ENCODE measurements at places on chromosomes 6 and 20. TPM values are rescaled to one million over a fixed set of nuclear protein-coding genes. Genes with fewer than 3 reads are reported as not detected.
A peak's percentile ranks its signal among the peaks of the same experiment; 100 is the strongest.

DNA sequence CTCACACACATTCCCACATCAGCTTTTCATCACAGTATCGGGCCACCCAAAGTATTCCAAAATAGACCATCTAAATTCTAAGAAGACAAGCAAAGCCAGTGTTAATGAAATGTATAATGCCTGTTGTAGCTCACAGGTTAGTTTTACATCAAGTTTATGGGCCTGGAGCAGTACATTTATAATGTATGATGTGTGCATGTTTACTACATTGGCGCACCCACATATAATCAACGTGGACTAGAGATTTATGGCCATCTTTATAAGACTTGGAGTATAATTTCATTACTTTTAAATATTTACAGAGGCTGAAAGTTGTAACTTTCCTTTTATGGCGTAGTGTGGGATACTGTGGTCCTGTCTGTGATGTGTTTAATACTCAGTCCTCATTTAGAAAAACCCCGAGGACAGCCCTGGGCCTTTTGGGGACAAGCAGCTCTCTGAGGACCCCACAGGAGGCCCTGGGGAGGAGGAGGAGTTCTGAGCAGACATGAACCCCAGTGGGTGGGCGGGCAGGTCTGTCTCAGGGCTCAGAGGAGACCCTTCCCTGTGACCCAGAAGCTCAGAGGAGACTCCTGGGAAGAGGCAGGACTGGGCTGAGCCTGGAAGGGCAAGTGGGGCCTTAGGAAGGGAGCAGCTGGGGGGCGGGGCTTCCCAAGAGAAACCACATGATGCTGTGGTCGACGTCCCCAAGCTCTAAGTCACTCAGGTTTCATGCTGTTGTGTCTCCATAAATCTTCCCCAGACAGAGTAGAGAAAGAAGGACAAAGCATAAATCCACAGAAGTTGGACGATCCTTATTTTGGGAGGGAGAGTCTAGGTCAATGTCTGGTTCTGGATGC lies 232.1 kb downstream of the PREX1 start:
- no peaks in the 10 kb centered on the region for H3K36me3 ChIP-seq
- no peak overlapping the region for H3K4me3 ChIP-seq
- H3K4me1 ChIP-seq: no peaks in the 10 kb centered on the region

- no peak for DNase-seq
- H3K27me3 ChIP-seq: peaks cover 47% of the 10 kb centered on the region
- no peak overlapping the region for H3K27ac ChIP-seq
- H3K36me3 ChIP-seq: no peaks in the 10 kb centered on the region
- H3K4me1 ChIP-seq: no peaks in the 10 kb centered on the region
Observed at GRCh38 chr6:7528565-7528964, 12.9 kb upstream of the DSP start.

- no peak overlapping the region for H3K4me3 ChIP-seq
- peaks cover 6% of the 10 kb centered on the region for H3K4me1 ChIP-seq
- DNase-seq: no peak
- H3K27ac ChIP-seq: no peak overlapping the region
Observed at GRCh38 chr6:166989427-166990032, 9.7 kb upstream of the CEP43 start.

- peaks cover 26% of the 10 kb centered on the region for H3K36me3 ChIP-seq
- H3K27me3 ChIP-seq: no peaks in the 10 kb centered on the region
- H3K4me1 ChIP-seq: peaks cover 36% of the 10 kb centered on the region
- no peak overlapping the region for H3K4me3 ChIP-seq
- DNase-seq: no peak
Observed at GRCh38 chr6:149212892-149213801, 104.4 kb upstream of the TAB2 start.

- H3K27ac ChIP-seq: no peak overlapping the region
- no peak overlapping the region for H3K4me3 ChIP-seq
- H3K36me3 ChIP-seq: no peaks in the 10 kb centered on the region
- no peak for DNase-seq
- peaks cover 3% of the 10 kb centered on the region for H3K27me3 ChIP-seq
Observed at GRCh38 chr20:60583741-60584140, 625.5 kb downstream of the CDH26 start.

DNA sequence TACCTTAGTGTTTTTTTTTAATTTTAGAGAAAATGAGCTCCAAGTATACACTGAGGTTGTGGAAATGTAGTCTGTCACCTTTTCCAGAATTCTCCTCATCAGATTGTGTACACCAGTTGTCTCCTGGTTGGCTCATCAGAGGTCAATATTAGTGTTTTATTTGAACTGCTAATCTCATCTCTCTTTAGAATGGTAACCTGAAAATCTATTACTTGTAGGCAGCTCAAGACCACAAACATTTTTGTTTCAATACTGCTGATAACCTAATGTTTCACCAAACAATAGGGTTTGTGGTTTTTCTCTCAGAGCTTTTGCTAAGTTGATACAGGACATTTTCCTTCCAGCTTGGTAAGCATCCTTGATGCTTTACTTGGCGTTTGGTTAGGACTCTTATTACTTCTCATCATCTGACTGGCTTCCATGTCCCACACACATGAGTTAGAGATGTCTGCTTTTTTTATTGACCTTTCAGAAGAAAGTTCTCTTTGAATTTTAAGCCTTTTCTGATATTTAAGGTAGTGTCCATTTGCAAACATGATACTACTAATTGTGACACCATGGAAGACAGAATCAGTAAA lies 15.1 kb downstream of the ADGRG6 start:
- H3K4me1 ChIP-seq: no peaks in the 10 kb centered on the region
- no peak for DNase-seq
- H3K4me3 ChIP-seq: no peak overlapping the region
- H3K27me3 ChIP-seq: no peaks in the 10 kb centered on the region

GRCh38 chr20:391041-391711 lies 10.6 kb downstream of the TRIB3 start:
- H3K4me1 ChIP-seq: no peaks in the 10 kb centered on the region
- no peak for DNase-seq
- peaks cover 37% of the 10 kb centered on the region for H3K36me3 ChIP-seq
- no peaks in the 10 kb centered on the region for H3K27me3 ChIP-seq

DNA sequence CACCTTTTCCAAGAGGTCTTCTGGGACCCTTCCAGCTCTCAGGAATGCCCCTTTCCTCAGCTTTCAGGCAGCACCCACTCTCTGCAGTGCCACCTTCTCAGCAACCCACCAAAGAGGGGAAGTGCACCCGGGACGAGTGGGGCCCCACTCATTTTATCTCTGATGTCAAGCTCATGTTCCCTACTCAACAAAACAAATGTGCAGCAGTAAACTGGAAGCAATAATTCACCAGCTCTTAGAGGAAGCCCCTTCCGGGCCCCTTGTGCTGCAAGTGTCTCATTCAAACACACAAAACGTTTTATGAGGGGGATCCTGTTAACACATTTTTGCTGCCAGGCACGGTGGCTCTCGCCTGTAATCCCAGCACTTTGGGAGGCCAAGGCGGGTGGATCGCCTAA lies 13.6 kb downstream of the GFOD1 start:
- no peak for DNase-seq
- peaks cover 4% of the 10 kb centered on the region for H3K4me1 ChIP-seq
- H3K36me3 ChIP-seq: peaks cover 37% of the 10 kb centered on the region
- no peak overlapping the region for H3K27ac ChIP-seq
- no peaks in the 10 kb centered on the region for H3K27me3 ChIP-seq

DNA sequence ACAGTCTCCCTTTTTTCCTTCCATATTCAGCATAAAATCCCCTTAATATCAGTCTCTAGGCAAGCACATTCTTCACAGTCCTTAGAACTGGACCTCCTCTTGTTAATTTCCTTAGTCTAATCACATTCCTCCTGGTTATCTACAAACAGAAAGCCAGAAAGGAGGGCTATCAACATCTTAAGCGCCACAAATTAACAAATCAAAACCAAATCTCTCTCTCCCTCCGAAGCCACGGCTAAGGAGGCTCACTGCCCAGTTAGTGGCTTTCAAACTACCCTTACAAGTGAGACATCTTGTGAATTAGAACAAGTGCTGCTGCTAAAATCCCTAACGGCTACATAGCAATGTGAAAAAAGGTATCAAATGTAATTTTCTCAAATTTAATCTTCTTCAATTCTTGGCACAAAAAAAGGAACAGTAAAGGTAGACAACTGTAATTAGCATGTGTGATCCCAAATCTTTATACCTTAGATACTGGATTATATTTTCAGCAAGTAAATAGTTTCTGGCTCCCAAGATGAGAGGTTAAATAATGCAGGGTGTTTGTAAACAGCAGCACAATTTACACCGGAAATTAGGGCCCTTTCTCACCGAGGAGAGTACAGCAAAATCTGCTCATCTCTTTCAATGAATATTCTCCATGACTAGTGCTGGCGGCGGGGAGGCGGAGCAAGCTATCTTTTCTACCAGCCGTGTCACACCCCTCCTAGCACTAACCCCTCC lies 1.4 kb upstream of the TRIM39 start:
- H3K27ac ChIP-seq: peak overlapping the region; percentile 97
- H3K36me3 ChIP-seq: peaks cover 20% of the 10 kb centered on the region
- no peaks in the 10 kb centered on the region for H3K27me3 ChIP-seq
- no peak for DNase-seq
- H3K4me3 ChIP-seq: peak overlapping the region; percentile 94

GRCh38 chr6:33049323-33050013 lies 24.0 kb downstream of the HLA-DPA1 start:
- no peak overlapping the region for H3K27ac ChIP-seq
- H3K27me3 ChIP-seq: peaks cover 34% of the 10 kb centered on the region
- no peaks in the 10 kb centered on the region for H3K36me3 ChIP-seq
- no peak overlapping the region for H3K4me3 ChIP-seq

DNA sequence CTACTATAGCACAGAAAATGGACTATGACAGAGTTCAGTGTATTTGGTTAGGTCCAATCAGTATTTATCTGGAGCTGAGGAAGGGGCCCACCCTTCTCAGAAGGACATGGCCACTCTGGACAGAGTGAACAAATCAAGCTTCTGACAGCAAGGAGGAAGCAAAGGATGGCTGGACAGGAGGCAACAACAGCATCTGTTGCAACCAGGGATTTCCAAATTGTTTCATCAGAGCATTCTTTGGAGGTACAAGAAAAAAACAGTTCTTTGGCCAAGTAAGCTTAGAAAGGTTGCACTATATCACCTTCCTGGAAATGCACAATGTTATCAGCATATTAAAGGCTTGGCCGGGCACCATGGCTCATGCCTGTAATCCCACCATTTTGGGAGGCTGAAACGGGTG lies 118.7 kb upstream of the SLC22A16 start:
- peaks cover 4% of the 10 kb centered on the region for H3K36me3 ChIP-seq
- DNase-seq: no peak
- no peak overlapping the region for H3K4me3 ChIP-seq
- peaks cover 5% of the 10 kb centered on the region for H3K4me1 ChIP-seq
- no peaks in the 10 kb centered on the region for H3K27me3 ChIP-seq
- H3K27ac ChIP-seq: no peak overlapping the region

- peaks cover 6% of the 10 kb centered on the region for H3K4me1 ChIP-seq
- no peaks in the 10 kb centered on the region for H3K36me3 ChIP-seq
- H3K27me3 ChIP-seq: peaks cover 6% of the 10 kb centered on the region
- H3K27ac ChIP-seq: no peak overlapping the region
- peak; percentile 80 for DNase-seq
- peak overlapping the region; percentile 40 for H3K4me3 ChIP-seq
Observed at GRCh38 chr6:165884813-165885765, 222.0 kb upstream of the PDE10A start.

TXLNB gene
- total RNA-seq: 0.62 TPM

LY6G6D gene
- total RNA-seq: not detected

GSTA4 gene
- 3.1 TPM for total RNA-seq

OR2B6 gene
- total RNA-seq: not detected

MBOAT1 gene
- total RNA-seq: 14.8 TPM

CTAGE9 gene
- total RNA-seq: not detected

GMPR gene
- 11.0 TPM for total RNA-seq

Measured in activated naive CD8-positive, alpha-beta T cell treated with anti-CD3 and anti-CD28 coated beads, Interleukin-2, amount 10 ng/mL, durations not matched to agents 7 days and 5 days (primary cell).